ENCODE measurements at places on chromosomes 2 and 18.

GRCh38 chr2:222052934-222053367 lies 245.8 kb downstream of the PAX3 start:
- DNase-seq, result no peak

DNA sequence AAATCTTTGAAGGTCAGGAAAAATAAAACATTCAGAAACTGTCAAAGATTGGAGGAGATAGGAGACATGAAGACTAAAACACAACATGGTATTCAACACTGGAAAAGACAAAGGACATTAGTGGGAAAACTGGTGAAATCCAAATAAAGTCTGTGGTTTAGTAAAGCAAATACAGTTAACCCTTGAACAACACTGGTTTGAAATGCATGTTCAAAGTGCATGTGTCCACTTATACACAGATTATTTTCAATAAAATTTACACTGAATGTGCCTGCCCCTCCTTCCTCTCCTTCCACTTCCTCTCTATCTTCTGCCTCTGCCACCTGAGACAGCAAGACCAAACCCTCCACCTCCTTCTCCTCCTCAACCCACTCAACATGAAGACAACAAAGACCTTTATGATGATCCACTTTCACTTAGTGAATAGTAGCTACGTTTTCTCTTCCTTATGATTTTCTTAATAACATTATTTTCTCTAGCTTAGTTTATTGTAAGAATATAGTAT lies 14.5 kb downstream of the OLA1 start:
- no peak for DNase-seq

GRCh38 chr2:229765721-229766120 lies 51.4 kb upstream of the DNER start:
- DNase-seq, result no peak

GRCh38 chr2:149719695-149720094 lies 132.1 kb upstream of the MMADHC start:
- DNase-seq, result no peak

DNA sequence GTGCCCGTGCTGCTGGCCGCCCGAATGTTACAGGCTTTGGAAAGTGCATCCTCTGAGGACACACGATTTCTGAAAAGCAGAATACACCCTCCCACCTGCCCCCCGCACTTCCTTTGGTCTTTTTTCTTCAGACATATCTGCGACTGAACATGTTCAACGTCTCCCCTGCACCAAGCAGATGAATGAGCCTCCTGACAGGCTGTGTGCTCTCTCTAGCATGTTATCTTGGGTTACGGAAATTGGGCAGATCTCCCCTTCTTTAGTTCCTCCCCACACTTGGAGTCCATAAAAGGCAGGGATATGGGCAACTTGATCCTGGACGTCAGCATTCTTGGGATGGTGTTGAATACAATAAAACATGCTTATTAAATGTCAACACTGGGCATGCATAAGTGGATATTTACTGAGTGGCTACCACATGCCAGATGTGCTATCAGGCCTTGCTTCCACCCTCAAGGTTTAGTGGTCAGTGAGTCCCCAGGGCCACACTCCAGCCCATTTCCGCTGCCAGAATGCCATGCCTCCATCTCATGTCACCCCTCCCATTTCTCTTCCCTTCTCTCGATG lies 130.4 kb downstream of the TRIM43 start:
- no peak for DNase-seq

GRCh38 chr2:26438926-26439325 lies 37.2 kb downstream of the DRC1 start:
- DNase-seq, result no peak

DNA sequence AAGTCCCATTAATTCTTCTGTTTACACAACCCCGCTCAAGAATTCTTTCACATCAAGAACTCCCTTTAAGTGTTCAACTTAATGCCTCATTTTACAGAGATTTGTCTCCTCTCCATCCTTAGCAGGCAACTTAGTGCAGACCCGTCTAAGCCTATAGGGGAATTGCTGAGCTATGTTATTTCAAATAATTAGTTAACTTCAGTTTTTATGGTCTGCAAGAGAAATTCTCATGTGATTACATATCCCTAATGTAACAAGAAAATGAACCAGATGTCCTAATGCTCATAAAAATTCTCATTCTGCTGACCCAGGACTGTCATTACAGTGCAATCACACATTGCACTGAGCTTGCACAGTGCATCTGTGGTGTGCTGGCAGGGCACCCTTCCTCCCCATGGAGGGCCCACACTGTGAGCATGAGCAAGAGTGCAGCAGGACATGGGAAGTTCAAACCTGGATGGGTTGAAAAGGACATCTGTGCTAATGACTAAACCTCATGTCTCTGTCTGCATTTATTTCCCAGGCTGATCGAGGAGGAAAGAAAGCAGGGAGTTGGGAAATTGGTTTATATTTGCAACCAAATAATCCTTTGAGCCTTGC lies 97.1 kb downstream of the COL5A2 start:
- no peak for DNase-seq

DNA sequence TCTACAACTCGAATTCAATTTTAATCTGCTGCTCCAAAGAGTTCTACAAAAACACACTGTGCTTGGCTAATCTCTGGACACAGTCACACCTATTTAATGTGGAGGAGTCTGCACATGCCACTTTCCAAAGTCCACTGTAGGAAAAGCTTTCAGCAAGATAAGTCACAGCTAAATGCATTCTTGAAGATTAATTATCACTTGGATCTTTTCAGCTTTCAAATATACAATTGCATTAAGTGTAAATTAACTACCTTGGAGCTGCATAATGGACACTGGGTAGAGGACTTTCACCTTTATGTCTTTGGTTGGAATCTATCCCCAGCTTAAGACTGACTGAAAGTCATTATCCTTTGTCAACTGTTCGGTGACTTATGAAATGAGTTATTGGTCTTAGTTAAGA lies 565.1 kb downstream of the PIK3C3 start:
- DNase-seq, result no peak

DNA sequence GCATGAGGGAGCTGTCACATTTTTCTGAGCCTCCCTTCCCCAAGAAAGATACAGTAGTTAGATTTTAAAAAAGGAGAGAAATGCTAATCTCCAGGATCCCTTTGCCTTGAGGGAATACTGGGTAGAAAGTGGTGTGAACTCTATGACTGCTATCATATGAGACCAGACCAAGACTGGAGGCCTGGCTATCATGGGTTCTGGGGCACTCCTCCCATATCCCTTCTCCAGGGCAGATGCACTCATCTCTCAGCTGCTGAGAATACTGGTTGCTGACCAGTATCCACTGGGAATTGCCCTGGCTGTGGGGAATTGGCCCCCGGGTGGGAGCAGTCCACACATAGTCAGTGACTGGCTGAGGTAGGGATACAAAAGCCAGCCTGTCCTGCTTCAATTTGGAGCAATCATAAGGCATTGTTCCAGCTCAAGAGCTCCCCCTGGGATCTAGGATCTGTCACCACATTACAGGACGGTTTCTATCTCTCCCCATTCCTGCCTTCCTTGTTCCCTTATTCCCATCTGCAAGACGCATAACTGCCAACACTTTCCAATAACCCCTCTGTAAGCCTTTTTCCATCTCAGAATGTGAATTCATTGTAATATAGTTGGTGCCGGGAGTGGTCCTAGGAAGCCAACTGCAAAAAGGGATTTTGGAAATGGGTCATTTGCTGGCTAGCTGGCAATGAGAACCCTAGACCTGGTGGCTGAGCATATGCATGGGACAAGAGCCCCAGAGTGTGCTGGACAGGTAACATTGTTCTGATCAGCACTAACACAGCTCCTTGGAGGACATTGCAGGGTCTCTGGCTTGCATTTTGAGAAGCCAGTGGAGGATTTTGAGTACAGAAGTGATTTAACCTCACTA lies 35.4 kb upstream of the REEP1 start:
- no peak for DNase-seq

- no peak for DNase-seq
These were observed 53.4 kb downstream of the RPE start for GRCh38 chr2:210055825-210056224.

DNA sequence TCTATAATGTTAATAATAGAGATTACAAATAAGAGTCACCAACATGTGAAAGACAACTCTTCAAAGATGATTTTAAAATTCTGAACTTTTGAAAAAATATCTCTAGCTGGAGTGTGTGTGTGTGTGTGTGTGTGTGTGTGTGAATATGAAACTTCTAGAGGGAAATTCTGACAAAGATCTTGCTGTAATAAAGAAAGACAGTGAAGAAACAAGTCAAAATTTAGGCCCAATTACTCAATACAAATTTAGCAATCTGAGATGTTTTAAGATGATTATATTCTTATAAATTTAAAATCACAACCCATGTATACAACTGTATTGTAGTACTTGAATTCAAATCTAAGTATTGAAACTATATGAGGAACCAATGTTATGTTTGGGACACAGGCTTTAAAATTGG lies 57.2 kb upstream of the UGP2 start:
- no peak for DNase-seq

DNA sequence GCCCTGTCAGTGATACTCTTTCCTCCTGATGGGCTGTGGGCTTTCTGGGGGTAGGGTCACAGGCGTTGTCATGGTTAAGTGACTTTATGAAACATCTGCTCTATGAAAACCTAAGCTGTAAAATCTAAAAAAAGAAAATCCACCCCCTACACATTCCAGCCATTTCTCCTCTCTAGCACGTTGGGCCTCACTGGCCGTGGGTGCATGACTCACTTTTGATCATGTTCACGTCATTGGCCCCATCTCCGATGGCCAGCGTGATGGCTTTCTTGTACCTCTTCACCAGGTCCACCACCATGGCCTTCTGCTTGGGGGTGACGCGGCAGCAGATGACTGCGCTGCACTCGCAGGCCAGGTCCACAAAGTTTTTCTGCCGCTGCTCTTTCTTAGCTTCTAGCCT lies 39.3 kb upstream of the NARS1 start:
- no peak for DNase-seq

- no peak for DNase-seq
These were observed 9.9 kb downstream of the GRP start for GRCh38 chr18:59229701-59230443.

GRCh38 chr18:58196881-58197872 lies 153.2 kb downstream of the NEDD4L start:
- no peak for DNase-seq

DNA sequence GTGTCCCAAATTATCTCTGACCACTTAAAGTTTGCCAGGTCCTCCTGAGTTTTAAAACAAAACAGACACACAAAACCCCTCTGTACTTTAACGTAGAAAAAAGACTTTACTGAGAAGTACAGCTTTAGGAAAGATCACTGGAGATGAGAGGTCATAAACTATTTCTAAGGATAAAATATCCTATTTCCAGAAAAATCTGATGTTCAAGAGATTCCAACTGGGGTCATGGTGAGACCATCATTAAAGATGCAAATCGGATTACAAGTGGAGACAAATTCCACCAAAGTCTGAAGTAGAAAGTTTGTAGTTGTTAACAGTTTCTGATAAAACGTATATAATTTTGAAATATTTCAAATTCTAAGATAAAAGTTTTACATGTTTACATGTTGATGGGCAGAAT lies 241.6 kb downstream of the TCF4 start:
- no peak for DNase-seq

All from stimulated activated CD4-positive, alpha-beta T cell treated with anti-CD3 and anti-CD28 coated beads, Interleukin-1b, Interleukin-23, amount 100 ng/mL, for 1 hour (primary cell).